ENCODE measurements at places on chromosomes 6 and 20.

DNA sequence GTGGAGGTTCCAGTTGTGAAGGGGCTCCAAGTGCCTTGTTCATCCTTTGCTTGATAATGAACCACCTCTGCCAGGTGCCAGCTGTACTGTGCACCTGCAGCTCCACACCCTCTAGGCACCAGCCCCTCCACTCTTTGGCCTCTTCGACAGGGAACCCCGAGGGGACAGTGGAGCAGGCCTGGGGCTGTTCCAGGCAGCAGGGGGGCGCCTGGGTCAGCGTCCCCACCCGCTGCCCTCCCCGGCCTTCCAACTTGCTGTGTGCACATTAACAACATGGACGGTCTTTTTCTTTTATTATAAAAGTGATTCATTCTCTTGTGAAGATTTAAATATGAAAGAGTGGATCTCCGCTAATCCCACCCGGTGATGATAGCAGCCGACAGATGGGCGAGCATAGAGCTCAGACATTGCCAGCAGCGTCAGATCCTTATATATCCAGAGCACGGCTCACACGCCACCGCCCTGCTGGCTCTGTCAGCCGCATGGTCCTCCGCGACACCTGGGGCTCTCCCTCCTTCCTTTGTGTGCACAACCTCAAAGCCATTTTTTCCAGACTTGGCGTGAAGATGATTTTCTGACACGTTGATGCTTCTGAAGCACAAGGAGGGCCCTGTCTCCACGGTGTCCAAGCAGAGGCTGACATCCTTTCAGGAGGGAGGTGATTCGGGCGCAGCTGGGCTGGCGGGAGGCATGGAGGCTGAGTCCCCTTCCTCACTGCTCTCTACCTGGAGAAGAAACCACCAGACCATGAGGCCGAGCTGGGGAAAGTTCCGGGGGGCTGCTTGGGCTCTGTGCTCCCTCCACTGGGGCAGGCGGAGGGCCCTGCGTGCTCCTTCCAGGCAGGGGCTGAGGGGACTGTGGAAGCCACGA lies 22.2 kb upstream of the MRGBP start:
- no peaks in the 10 kb centered on the region for H3K36me3 ChIP-seq
- peaks cover 22% of the 10 kb centered on the region for H3K4me1 ChIP-seq

DNA sequence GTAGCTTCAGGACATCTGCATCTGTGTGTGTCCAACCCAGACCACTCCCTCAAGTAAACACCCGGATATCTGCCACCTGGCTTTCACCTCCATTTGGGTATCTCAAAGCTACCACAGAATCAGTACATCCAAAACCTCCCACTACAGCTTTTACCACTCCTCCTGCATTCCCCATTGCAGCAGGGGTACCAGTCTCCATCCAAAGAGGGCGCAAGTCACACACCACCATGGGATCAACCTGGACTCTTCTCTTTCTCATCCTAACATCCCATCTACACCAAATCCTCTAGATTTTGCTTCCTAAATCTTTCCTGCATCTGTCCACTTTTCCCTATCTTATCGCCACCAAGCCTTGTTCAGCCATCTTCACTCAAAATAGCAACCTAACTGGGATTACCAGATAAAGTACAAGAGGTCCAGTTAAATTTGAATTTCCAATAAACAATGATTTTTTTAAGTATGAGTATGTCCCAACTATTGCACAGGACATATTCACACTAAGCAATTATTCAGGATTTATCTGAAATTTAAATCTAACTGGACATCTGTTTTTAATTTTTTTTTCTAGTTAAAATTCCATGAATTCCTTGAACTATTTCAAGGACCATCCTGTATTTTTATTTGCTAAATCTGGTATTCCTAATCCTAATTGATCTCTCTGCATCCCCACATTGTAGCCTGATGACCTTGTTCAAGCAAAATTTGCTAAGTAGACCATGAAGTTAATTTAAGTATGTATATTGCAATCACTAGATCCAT lies 164.3 kb upstream of the MLN start:
- H3K36me3 ChIP-seq, result no peaks in the 10 kb centered on the region
- DNase-seq, result no peak
- no peaks in the 10 kb centered on the region for H3K27me3 ChIP-seq
- no peak overlapping the region for H3K27ac ChIP-seq

DNA sequence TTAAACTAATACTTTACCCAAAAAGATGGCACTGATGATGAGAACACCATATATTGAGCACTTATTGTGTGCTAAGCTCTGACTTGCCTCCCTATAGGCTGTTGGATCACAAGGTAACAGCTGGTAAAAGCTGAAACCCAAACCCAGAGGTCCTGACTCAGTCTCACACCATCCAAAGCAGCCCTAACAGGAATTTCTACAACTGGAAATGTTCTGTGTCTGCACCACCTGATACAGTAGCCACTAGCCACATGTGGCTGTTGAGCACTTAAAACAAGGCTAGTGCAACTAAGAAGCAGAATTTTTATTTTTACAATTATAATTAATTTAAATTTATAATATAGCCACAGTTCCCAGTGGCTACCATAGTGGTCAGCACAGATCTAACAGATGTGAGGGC lies 15.6 kb upstream of the MATN4 start:
- DNase-seq, result no peak
- no peak overlapping the region for H3K27ac ChIP-seq
- H3K4me1 ChIP-seq, result no peaks in the 10 kb centered on the region
- H3K27me3 ChIP-seq, result no peaks in the 10 kb centered on the region
- H3K4me3 ChIP-seq, result no peak overlapping the region

- no peak overlapping the region for H3K27ac ChIP-seq
- no peaks in the 10 kb centered on the region for H3K27me3 ChIP-seq
- H3K4me1 ChIP-seq, result no peaks in the 10 kb centered on the region
- no peak overlapping the region for H3K4me3 ChIP-seq
- no peak for DNase-seq
These were observed 22.7 kb upstream of the CTAGE9 start for GRCh38 chr6:131733376-131734016.

DNA sequence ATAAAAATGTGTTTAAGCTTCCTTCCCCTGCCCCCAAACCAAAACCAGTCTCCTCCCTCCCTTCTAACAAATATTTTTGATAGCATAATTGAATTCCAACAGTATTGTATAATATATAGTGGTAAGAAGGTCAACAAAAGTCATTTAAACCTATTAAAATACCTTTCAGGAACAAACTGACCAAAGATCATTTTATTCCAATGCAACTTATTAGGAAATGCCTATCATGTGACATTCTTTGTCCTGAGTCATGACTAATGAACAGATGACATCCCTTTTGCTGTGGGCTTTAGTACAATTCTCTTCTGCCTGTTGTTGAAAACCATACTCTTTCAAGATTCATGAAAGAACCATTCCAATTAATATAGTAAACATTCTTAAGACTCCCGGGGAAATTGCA lies 51.5 kb upstream of the TRAF3IP2 start:
- H3K4me3 ChIP-seq, result no peak overlapping the region
- H3K27ac ChIP-seq, result peak overlapping the region; percentile 40
- no peaks in the 10 kb centered on the region for H3K27me3 ChIP-seq
- no peak for DNase-seq
- H3K36me3 ChIP-seq, result no peaks in the 10 kb centered on the region

GRCh38 chr20:23568971-23569330 lies 667 bp upstream of the CST9L start:
- peaks cover 8% of the 10 kb centered on the region for H3K27me3 ChIP-seq
- no peak overlapping the region for H3K27ac ChIP-seq
- no peak overlapping the region for H3K4me3 ChIP-seq
- DNase-seq, result no peak
- H3K4me1 ChIP-seq, result no peaks in the 10 kb centered on the region

DNA sequence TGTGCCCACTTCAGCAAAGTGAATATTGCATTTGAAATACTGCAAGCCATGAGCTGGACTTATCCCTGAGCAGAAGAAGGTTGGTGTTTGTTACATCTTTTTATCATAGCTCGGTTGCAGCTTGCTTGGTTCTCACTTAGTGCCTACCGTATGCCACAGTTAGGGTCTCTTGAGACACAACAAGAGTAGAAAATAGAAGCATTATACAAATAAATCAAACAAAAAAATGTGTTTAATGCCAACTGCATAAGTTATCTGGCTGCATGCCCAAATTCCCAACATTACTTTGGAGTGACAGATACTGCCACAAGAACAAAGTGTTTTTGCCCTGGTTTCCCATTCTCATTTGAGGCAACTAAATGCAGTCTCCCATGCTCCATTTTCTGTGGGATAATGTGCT lies 53.9 kb upstream of the LAMP5 start:
- H3K4me1 ChIP-seq, result no peaks in the 10 kb centered on the region
- H3K27me3 ChIP-seq, result no peaks in the 10 kb centered on the region
- H3K4me3 ChIP-seq, result no peak overlapping the region
- no peak overlapping the region for H3K27ac ChIP-seq
